Left ventricle myocardium inferior (tissue), 1 donor: ENCODE measurements at places on chromosomes 1 and 21. TPM values are rescaled to one million over a fixed set of nuclear protein-coding genes. Genes with fewer than 3 reads are reported as not detected.

TMCC2 gene
- total RNA-seq = 2.5 TPM

SPATA45 gene
- total RNA-seq = not detected

PLA2G2F gene
- not detected for total RNA-seq

SPRR2G gene
- total RNA-seq = not detected

NGF gene
- total RNA-seq = 5.3 TPM

CLDN19 gene
- not detected for total RNA-seq

LRRIQ3 gene
- 0.44 TPM for total RNA-seq

KIAA0040 gene
- 12.8 TPM for total RNA-seq

ARTN gene
- 0.14 TPM for total RNA-seq

NUDT4B gene
- total RNA-seq = not detected

MARCKSL1 gene
- 10.0 TPM for total RNA-seq

PCP4L1 gene
- not detected for total RNA-seq

CBS gene
- 10.3 TPM for total RNA-seq

TSPAN1 gene
- 1.4 TPM for total RNA-seq

FCRL6 gene
- total RNA-seq = 0.33 TPM

ACKR1 gene
- 10.9 TPM for total RNA-seq

MAST2 gene
- total RNA-seq = 104 TPM

KCNE1 gene
- total RNA-seq = 4.8 TPM

NUF2 gene
- 1.0 TPM for total RNA-seq

RHCE gene
- 1.0 TPM for total RNA-seq

PRKAA2 gene
- total RNA-seq = 112 TPM
